ENCODE measurements at places on chromosomes 2 and 18.

DNA sequence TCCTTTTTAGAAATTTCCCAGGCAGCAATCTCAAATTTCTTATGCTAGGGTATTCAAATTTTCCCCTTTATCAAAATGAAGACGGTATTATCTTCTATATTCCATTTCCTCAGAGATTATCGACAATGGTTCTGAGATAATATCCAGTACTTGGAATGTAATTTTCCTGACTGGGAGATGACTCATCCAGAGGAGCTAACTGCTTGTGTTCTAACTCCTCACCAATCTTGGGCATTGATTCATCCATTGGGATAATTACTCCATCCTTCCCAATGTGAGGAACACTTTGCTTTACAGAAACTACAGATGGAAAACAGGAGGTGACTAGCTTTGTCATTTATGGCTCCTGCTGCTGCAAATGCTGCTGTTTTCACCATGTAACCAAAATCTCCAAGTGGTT is 239.4 kb upstream of the LYPD1 start:
- no peak for DNase-seq

DNA sequence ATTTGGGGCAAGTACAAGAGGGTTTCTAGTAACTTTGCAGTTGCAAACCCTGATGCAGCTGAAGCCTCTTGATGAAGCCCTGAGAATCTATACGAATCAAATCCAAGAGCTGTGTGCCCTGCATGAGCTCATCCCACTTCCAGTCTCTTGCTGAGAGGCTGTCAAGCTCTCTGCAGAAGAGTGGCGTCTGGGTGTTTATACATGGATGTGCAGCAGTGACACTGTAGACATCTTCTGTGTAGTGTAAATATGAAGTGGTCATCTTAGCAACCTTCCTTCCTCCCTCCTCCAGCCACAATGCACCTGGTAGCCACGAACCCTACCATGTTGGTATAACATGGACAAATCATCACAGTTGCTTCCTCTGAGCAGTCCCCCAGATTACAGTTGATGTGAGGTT is 18.4 kb upstream of the KIAA2012 start:
- DNase-seq, result no peak

GRCh38 chr2:217366266-217366895 is 506.5 kb upstream of the TNP1 start:
- no peak for DNase-seq

DNA sequence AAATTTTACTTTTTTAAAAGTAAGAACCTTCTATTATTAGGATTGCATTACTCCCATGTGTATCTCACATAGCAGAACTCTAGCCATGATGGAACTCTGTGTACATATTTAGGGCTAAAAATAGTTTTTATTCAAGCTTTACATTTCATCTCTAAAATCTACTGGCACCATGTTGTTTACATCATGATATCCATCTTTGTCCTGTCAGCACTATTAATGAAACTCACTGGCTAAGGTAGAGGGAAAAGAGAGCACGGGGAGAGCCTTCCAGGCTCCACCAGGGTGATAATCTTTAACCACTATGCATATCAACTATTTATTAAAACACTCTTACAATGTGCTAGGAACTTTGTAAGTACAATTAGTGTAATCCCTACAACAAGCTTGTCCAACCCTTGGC is 34.7 kb downstream of the RAD51AP2 start:
- DNase-seq, result no peak

- DNase-seq, result no peak
These were observed 39.6 kb downstream of the ASB1 start for GRCh38 chr2:238466243-238466756.

DNA sequence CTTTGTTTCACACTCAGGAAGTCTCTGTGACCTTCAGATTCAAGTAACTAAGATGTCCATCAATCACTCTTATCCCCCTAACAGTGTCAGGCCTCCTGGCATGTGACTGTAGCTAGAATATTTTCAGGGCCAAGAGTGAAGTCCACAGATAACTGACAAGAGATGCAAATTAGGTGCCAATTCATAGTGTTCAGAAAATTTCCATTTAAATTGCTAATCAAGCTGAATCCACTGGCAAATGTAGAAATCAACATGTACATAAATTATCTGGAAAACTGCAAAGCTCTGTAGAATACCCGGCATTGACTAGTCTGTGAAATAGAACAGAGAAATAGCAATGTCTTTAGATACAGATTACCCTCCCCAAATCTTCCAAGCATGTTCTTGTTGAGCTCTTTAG is 38.6 kb upstream of the ARL4C start:
- no peak for DNase-seq

GRCh38 chr2:70458661-70459060 is 95.0 kb downstream of the TGFA start:
- DNase-seq, result no peak

- no peak for DNase-seq
These were observed 19.0 kb downstream of the TMSB10 start for GRCh38 chr2:84924173-84925106.

GRCh38 chr2:23464905-23465537 is 80.0 kb downstream of the KLHL29 start:
- no peak for DNase-seq

GRCh38 chr2:67516362-67516761 is 119.2 kb downstream of the ETAA1 start:
- no peak for DNase-seq

DNA sequence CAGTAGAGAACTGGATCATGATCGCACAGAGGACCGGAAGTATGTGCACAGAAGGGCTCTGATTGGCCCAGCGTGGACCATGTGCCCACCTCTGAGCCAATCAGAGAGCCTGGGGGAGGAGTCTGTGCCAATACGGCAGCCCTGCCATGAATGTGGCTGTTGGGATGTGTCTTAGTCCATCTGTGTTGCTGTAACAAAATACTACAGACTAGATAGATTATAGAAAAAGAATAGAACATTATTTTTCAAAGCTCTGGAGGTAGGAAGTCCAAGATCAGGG is 132.0 kb downstream of the NDUFA10 start:
- DNase-seq, result no peak

GRCh38 chr2:102063487-102063911 is 71.7 kb downstream of the IL1R2 start:
- no peak for DNase-seq

DNA sequence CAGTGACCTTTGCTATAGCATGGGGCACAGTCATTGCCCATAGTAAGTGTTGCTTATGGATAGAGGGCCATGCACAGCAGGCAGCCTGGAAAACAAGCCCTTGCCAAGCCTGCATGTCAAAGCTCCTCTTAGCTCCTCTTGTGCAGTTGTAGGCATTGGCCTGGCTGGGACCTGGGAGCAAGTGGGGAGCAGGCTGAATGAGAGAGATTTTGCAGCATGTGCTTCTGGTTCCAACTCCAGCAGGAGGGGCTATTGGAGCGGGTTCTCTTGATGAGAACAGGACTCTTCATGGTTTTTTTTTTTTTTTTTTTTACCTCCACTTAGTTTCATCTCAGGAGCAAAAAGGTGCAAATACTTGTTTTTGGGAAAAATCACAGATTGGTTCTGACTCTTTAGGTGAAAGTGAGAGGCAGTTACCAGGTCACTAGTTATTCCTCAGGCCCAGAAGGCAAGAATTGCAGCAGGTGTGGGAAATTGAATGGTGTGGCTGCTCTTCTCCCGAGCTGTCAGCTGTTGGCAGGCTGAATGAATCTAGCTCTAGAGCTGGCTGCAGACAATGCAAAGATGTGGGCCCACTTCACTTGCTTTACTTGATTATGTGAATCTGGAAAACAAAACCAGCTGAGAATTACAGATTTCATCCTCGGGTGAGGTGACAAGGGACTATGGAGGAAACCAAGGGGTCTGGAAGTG is 95.9 kb downstream of the MAP4K4 start:
- DNase-seq, result no peak

All from stimulated activated CD4-positive, alpha-beta T cell treated with anti-CD3 and anti-CD28 coated beads, TNF-alpha, amount 100 ng/mL, for 1 hour (primary cell).